SK-N-SH (cell line): ENCODE measurements at places on chromosomes 5 and 9. TPM values are rescaled to one million over a fixed set of nuclear protein-coding genes. Genes with fewer than 3 reads are reported as not detected.

DNA sequence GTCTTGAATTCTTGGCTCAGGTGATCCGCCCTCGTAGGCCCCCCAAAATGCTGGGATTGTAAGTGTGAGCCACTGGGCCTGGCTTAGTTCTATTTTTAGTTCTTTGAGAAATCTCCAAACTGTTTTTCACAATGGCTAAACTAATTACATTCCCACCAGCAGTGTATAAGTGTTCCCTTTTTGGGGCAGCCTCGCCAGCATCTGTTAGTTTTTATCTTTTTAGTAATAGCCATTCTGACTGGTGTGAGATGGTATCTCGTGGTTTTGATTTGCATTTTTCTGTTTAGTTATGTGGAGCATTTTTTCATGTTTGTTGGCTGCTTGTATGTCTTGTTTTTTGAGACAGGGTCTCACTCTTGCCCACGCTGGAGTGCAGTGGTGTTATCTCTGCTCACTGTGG is 28.2 kb downstream of the CNOT6 start:
- H3K4me3 ChIP-seq: no peak overlapping the region
- H3K4me1 ChIP-seq: no peaks in the 10 kb centered on the region
- no peak overlapping the region for H3K27ac ChIP-seq
- no peak for DNase-seq
- no peaks in the 10 kb centered on the region for H3K27me3 ChIP-seq
- H3K36me3 ChIP-seq: peaks cover under 1% of the 10 kb centered on the region

- no peaks in the 10 kb centered on the region; the same call in 1 of the 2 replicates for H3K36me3 ChIP-seq
- no peaks in the 10 kb centered on the region for H3K4me1 ChIP-seq
These were observed 45.7 kb downstream of the SARDH start for GRCh38 chr9:133692364-133692985.

- H3K4me3 ChIP-seq: no peak overlapping the region
- no peaks in the 10 kb centered on the region for H3K4me1 ChIP-seq
- DNase-seq: no peak
- H3K27ac ChIP-seq: no peak overlapping the region
- no peaks in the 10 kb centered on the region for H3K27me3 ChIP-seq
These were observed 32.2 kb upstream of the FRMD3 start for GRCh38 chr9:83570359-83570758.

DNA sequence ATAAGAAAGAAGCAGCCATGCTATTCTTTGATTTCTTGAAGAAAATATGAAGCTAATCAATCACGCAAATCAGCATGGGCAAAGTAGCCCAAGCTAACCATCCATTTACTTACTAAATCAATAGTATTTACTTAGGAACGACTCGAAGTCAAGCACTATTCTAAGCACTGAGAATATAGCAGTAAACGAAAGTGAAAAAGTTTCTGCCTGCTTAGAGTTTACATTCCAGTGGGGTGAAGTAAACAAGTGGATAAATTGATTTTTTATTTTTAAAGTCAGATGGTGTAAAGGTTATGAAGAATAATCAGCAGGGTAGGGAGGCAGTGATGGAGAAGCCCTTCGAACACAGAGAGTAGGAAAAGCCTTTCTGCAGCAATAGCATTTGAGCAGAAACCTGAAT is 5.5 kb downstream of the TSTD2 start:
- H3K27ac ChIP-seq: no peak overlapping the region
- H3K27me3 ChIP-seq: no peaks in the 10 kb centered on the region
- H3K4me1 ChIP-seq: peaks cover 5% of the 10 kb centered on the region; the same call in 1 of the 2 replicates

GRCh38 chr9:121688146-121688680 is 36.8 kb downstream of the DAB2IP start:
- H3K36me3 ChIP-seq: no peaks in the 10 kb centered on the region
- H3K4me1 ChIP-seq: peaks cover 10% of the 10 kb centered on the region
- no peak for DNase-seq
- no peak overlapping the region for H3K4me3 ChIP-seq
- no peaks in the 10 kb centered on the region for H3K27me3 ChIP-seq

- DNase-seq: peak; percentile 47
- peak overlapping the region; percentile 81 for H3K27ac ChIP-seq
- H3K36me3 ChIP-seq: no peaks in the 10 kb centered on the region
- peak overlapping the region; percentile 87 for H3K4me3 ChIP-seq
- no peaks in the 10 kb centered on the region for H3K27me3 ChIP-seq
These were observed 8.4 kb downstream of the PTCH1 start for GRCh38 chr9:95508242-95508967.

- no peaks in the 10 kb centered on the region for H3K36me3 ChIP-seq
- no peaks in the 10 kb centered on the region for H3K4me1 ChIP-seq
- DNase-seq: no peak
- no peak overlapping the region for H3K27ac ChIP-seq
- peaks cover 60% of the 10 kb centered on the region; the same call in 1 of the 2 replicates for H3K27me3 ChIP-seq
- H3K4me3 ChIP-seq: no peak overlapping the region
These were observed 95.6 kb downstream of the RFK start for GRCh38 chr9:76298521-76299144.

- DNase-seq: no peak
- H3K4me1 ChIP-seq: no peaks in the 10 kb centered on the region; the same call in 1 of the 2 replicates
- peaks cover 33% of the 10 kb centered on the region for H3K36me3 ChIP-seq
- no peaks in the 10 kb centered on the region for H3K27me3 ChIP-seq
These were observed 5.0 kb upstream of the C9 start for GRCh38 chr5:39369123-39369815.

DNA sequence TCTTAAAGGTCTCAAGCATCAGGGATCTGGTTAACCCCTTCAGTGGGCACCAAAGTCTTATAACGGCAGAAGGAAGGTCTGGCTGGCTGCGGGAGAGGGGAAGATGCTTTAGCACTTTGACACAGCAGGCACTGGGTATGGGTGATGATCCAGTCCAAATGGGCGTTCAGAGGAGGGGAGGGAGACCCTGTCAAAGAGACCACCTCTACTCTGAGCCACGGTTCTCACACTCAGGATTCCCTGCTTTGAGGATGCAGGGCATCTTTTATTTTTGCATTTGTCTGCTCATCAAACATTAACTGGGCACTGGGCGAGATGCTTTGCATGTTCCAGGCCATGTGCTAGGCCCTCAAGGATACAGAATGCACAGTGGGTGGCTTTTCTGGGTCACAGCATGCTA is 204.0 kb downstream of the DAB2IP start:
- no peak overlapping the region for H3K27ac ChIP-seq
- no peaks in the 10 kb centered on the region for H3K4me1 ChIP-seq
- no peak overlapping the region for H3K4me3 ChIP-seq
- DNase-seq: no peak
- no peaks in the 10 kb centered on the region for H3K27me3 ChIP-seq

GRCh38 chr5:158119961-158120723 is 261.2 kb upstream of the CLINT1 start:
- no peak for DNase-seq
- H3K36me3 ChIP-seq: no peaks in the 10 kb centered on the region
- H3K4me3 ChIP-seq: no peak overlapping the region
- H3K27ac ChIP-seq: peak overlapping the region; percentile 87
- H3K4me1 ChIP-seq: no peaks in the 10 kb centered on the region
- H3K27me3 ChIP-seq: no peaks in the 10 kb centered on the region

GRCh38 chr5:172610643-172611042 is 30.4 kb upstream of the NEURL1B start:
- DNase-seq: no peak
- no peaks in the 10 kb centered on the region; the same call in 1 of the 2 replicates for H3K27me3 ChIP-seq
- no peaks in the 10 kb centered on the region for H3K36me3 ChIP-seq
- no peaks in the 10 kb centered on the region for H3K4me1 ChIP-seq
- H3K4me3 ChIP-seq: no peak overlapping the region
- H3K27ac ChIP-seq: no peak overlapping the region

DNA sequence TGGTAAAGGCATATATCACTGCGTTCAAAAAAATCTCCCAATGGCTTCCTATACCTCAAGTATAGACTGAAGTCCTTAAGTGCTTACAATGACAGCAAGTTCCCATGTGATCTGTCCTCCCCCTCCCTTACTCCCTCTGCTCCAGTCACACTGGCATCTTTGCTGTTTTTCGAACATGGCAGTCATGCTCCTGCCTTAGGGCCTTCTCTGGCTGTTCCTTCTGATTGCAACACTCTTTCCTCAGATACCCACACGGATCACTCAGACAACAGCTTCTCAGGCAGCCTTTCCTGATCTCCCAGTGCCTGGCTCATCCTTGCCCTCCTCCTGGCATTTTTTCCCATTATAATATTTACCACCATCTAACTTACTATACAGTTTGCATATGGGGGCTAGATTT is 232.8 kb downstream of the ARHGEF28 start:
- peaks cover 11% of the 10 kb centered on the region; the same call in 1 of the 2 replicates for H3K36me3 ChIP-seq
- no peak overlapping the region for H3K4me3 ChIP-seq
- H3K27ac ChIP-seq: no peak overlapping the region
- H3K27me3 ChIP-seq: no peaks in the 10 kb centered on the region

GRCh38 chr5:65818592-65818991 is 96.6 kb downstream of the NLN start:
- H3K4me3 ChIP-seq: no peak overlapping the region
- H3K27me3 ChIP-seq: no peaks in the 10 kb centered on the region
- peak overlapping the region; percentile 39; the same call in 1 of the 2 replicates for H3K27ac ChIP-seq
- peaks cover 14% of the 10 kb centered on the region; the same call in 1 of the 2 replicates for H3K36me3 ChIP-seq

DNA sequence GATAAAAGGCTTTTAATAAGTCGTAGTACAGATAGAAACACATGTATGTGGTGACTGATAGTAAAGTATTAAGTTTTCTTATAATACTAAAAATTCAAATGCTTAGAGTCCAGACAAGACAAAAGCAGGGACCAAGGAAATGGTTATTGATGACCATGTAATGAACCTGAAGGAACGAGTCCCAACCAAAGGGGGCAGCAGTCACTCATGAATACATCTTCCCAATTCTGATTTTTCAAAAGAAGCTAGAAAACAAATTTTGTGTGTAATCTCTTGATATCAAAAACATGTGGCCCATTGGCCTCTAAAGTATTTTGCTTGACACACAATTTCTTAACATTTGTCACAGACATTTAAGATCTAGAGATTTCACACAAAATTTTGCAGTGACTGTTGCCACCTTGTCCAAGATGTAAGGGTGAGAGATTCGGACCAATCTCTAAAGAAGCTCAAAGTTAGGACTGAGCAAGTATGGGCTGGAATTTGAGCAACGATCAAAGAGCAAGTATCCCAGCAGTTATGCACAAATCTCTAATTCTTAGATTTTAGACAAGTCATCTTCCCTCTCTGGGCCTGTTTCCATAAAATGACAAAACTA is 66.8 kb downstream of the ARL15 start:
- no peaks in the 10 kb centered on the region for H3K36me3 ChIP-seq
- no peaks in the 10 kb centered on the region for H3K27me3 ChIP-seq
- no peak overlapping the region for H3K27ac ChIP-seq
- DNase-seq: peak; percentile 49

DNA sequence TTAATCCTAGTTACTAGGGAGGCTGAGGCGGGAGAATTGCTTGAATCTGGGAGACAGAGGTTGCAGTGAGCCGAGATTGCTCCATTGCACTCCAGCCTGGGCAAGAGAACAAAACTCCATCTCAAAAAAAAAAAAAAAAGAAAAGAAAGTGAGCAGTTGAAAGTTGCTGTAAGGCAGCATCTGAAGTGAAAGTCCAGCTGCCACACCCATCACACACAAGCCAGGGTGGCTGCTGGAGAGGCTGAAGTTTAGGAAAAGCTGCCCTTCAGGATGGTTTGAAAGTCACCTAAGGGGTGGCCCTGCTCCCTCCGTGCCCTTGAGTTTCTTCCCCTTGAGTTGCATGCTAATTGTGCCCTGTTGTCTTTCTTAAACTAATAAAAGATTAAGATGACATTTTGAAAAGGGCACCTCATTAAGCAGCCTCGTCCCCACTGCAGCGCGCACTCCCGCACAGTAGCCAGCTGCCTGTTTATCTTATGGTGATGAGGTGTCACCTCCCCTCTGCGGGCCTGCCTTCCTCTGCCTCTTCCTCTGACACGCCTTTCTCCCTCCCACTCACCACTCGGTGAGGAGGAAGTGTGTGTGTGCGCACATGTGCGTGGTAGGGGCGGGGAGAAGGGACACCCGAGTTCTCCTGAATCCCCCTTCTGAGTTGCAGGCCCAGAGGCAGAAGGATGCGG is 104.2 kb upstream of the PANK3 start:
- peaks cover 4% of the 10 kb centered on the region for H3K36me3 ChIP-seq
- no peak for DNase-seq
- no peak overlapping the region for H3K27ac ChIP-seq
- no peak overlapping the region for H3K4me3 ChIP-seq

- H3K4me3 ChIP-seq: no peak overlapping the region
- H3K36me3 ChIP-seq: no peaks in the 10 kb centered on the region
- no peaks in the 10 kb centered on the region for H3K27me3 ChIP-seq
- H3K27ac ChIP-seq: no peak overlapping the region
These were observed 990.4 kb upstream of the ACO1 start for GRCh38 chr9:31394015-31394473.

- no peak overlapping the region for H3K27ac ChIP-seq
- no peak for DNase-seq
- no peaks in the 10 kb centered on the region for H3K36me3 ChIP-seq
- H3K27me3 ChIP-seq: no peaks in the 10 kb centered on the region
These were observed 85.4 kb downstream of the RXRA start for GRCh38 chr9:134411440-134412297.

DNA sequence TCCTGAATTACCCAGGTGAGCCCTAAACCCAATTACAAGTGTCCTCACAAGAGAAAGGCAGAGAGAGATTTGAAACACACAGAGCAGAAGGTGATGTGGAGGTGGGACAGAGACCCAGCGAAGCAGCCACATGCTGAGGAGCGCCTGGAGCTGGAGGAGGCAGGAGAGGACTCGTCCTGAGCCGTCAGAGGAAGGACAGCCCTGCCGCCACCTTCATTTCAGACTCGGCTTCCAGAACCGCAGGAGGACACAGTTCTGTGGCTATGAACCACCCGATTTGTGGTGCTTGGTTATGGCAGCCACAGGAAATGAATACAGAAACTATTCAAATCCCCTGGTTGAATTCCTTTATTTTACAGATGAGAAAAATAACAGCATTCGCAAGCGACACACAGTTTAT is 16.4 kb upstream of the FBP1 start:
- H3K27me3 ChIP-seq: no peaks in the 10 kb centered on the region
- H3K27ac ChIP-seq: no peak overlapping the region
- H3K4me3 ChIP-seq: no peak overlapping the region
- H3K36me3 ChIP-seq: no peaks in the 10 kb centered on the region
- H3K4me1 ChIP-seq: no peaks in the 10 kb centered on the region
- DNase-seq: no peak

- no peak overlapping the region for H3K4me3 ChIP-seq
- no peaks in the 10 kb centered on the region for H3K36me3 ChIP-seq
- peak overlapping the region; percentile 76; the same call in 1 of the 2 replicates for H3K27ac ChIP-seq
- no peaks in the 10 kb centered on the region for H3K27me3 ChIP-seq
- DNase-seq: no peak
These were observed 314.7 kb downstream of the ENC1 start for GRCh38 chr5:74325866-74326265.

RNF208 gene
- polyA plus RNA-seq: 2.0 and 2.7 TPM in 2 replicates

TMEM252 gene
- polyA plus RNA-seq: not detected in 2 replicates

DMXL1 gene
- 6.6 and 7.6 TPM in 2 replicates for polyA plus RNA-seq

DOK3 gene
- 1.9 and 2.2 TPM in 2 replicates for polyA plus RNA-seq

SPINK6 gene
- polyA plus RNA-seq: not detected in 2 replicates

PCDHA4 gene
- polyA plus RNA-seq: 1.2 and 1.4 TPM in 2 replicates

ITGA2 gene
- 38.2 and 52.1 TPM in 2 replicates for polyA plus RNA-seq

CDX1 gene
- 0.23 and 0.26 TPM in 2 replicates for polyA plus RNA-seq

IGIP gene
- 0.72 and 0.99 TPM in 2 replicates for polyA plus RNA-seq

MACROH2A1 gene
- 146 and 165 TPM in 2 replicates for polyA plus RNA-seq

SLC25A2 gene
- polyA plus RNA-seq: not detected in 2 replicates

P4HA2 gene
- polyA plus RNA-seq: 67.2 and 73.5 TPM in 2 replicates
